ENCODE measurements at places on chromosomes 7 and 10. TPM values are rescaled to one million over a fixed set of nuclear protein-coding genes. Genes with fewer than 3 reads are reported as not detected.

Gene ZNF853
- total RNA-seq = 0.86 TPM

Gene GPER1
- 4.5 TPM for total RNA-seq

Gene UCN3
- not detected for total RNA-seq

Gene GPR26
- total RNA-seq = 0.11 TPM

Gene MYPN
- total RNA-seq = 1.8 TPM

Gene DOCK1
- total RNA-seq = 16.4 TPM

Gene PCDH15
- not detected for total RNA-seq

Gene PKD2L1
- not detected for total RNA-seq

Gene NPFFR1
- not detected for total RNA-seq

Gene SRRM3
- 0.29 TPM for total RNA-seq

Gene HERPUD2
- total RNA-seq = 17.1 TPM

Gene KCND2
- total RNA-seq = not detected

Gene GATA3
- total RNA-seq = 1.4 TPM

Gene TMEM178B
- 1.3 TPM for total RNA-seq

Gene HOXA7
- 21.7 TPM for total RNA-seq

Gene PLXNA4
- 5.5 TPM for total RNA-seq

Gene CASD1
- 12.5 TPM for total RNA-seq

Gene MYL10
- total RNA-seq = not detected

Gene PTCD1
- total RNA-seq = 9.7 TPM

Gene ING3
- 23.7 TPM for total RNA-seq

Gene RAPGEF5
- 1.8 TPM for total RNA-seq

Gene KLF14
- total RNA-seq = 0.86 TPM

Gene CCL26
- total RNA-seq = 1.5 TPM

Gene RNF148
- total RNA-seq = not detected

Gene IDI2
- total RNA-seq = not detected

Gene EPHA1
- not detected for total RNA-seq

Gene CDHR3
- 0.74 TPM for total RNA-seq

Gene ACADSB
- 8.3 TPM for total RNA-seq

Gene LIPN
- total RNA-seq = not detected

Gene CCDC3
- total RNA-seq = 1.1 TPM

Gene CYP26C1
- total RNA-seq = not detected

Gene SFTPD
- not detected for total RNA-seq

Gene TUBB8
- total RNA-seq = not detected

Gene ANKRD2
- not detected for total RNA-seq

Gene MMP21
- total RNA-seq = not detected

Gene TRIM73
- total RNA-seq = 0.71 TPM

Gene MORN4
- 1.6 TPM for total RNA-seq

Gene SLC39A12
- total RNA-seq = not detected

Gene EPDR1
- 75.9 TPM for total RNA-seq

Gene TFAM
- 53.5 TPM for total RNA-seq

Gene EPHB6
- total RNA-seq = 12.9 TPM

Gene ANKMY2
- total RNA-seq = 21.9 TPM

Gene SLC18A2
- not detected for total RNA-seq

Gene EFCAB10
- not detected for total RNA-seq

Gene PNLIPRP2
- total RNA-seq = not detected

Gene FFAR4
- total RNA-seq = not detected

Gene ATXN7L1
- 0.71 TPM for total RNA-seq

Gene NEURL1
- total RNA-seq = not detected

Gene ADARB2
- total RNA-seq = 0.11 TPM

Gene GPC2
- 16.7 TPM for total RNA-seq

Gene ABCC2
- total RNA-seq = 0.80 TPM

Gene FAM13C
- 0.46 TPM for total RNA-seq

Gene LGI1
- total RNA-seq = not detected
